Stimulated activated CD8-positive, alpha-beta memory T cell treated with anti-CD3 and anti-CD28 coated beads, Interleukin-7, amount 100 ng/mL, for 1 hour (primary cell): ENCODE measurements at places on chromosomes 6 and 20.

- DNase-seq, result no peak
Observed at GRCh38 chr20:13402171-13402760, 181.2 kb downstream of the ISM1 start.

GRCh38 chr6:33160728-33161344 is 31.4 kb downstream of the COL11A2 start:
- no peak for DNase-seq

- no peak for DNase-seq
Observed at GRCh38 chr20:47358039-47358671, 1.7 kb upstream of the ZMYND8 start.

DNA sequence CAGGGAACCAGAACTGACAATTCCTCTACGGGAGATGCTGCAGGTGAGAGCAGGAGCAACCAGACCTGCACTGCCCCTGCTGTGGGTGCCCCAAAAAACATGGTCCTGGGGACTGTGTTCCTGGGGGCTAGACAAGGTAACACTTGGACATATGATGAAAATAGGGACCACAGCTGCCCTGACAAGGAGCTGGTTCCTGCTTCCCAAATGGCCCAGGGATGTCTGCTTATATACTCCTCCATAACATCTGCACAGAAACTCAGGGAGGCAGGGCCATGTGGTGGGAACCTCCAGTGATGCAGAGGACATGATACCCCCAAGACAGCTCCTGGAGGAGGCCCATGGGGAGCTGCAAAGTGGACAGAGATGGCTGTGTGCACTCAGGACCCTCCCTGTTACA is 19.8 kb downstream of the HLA-F start:
- no peak for DNase-seq

DNA sequence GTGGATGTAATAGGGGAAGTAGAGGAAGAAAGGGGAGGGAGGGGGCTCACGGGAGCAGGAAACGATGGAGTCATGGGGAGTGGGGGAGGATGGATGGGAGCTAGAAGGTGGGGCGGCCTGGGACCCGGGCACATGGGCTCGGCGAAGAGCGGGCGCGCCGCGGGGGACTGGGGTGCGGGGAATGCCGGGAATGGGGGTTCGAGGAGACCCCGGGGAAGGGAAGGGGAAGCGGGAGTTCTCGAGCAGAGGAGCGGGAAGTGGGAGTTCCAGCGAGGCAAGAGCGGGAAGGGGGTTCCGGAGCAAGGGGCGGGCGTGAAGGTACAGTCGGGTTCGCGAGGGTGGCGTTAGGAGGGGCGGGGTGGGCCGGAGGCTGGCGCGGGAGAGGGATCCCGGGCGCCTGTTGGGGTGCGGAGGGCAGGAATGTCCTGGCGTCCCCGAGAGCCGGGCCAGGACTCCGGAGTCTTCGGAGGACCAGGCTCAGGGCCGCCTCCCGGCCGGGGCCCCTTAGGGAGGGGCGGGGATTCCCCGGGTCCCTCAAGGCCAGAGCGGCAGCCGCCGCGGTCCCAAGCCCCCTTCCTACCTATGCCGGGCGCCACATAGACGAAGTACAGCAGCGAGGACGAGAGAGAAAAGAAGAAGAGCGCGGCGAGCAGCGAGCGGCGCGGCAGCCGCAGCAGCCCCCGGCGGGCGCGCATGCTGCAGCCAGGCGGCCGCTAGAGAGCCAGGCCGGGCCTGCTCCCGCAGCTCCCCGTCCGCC is 504 bp downstream of the B4GALT5 start:
- DNase-seq, result no peak

DNA sequence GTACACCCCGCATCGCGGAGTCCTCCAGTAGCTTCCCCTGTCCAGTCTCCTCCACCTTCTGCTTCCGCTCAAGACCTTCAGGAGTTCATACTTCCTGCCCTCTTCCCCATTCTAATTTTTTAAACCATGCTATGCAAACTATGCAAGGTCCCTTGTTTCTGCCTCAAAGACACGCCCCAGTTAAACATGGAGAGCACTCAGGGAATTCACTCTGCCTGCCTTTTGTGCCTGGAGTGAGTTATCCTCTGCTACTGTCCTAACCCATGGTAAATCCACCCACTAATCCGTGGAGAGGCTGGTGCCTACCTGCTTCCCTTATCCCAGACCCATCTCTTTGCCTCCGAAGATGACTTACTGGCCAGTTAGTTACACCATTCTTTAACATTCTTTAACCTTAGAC is 473.7 kb upstream of the JARID2 start:
- no peak for DNase-seq
